ENCODE measurements at places on chromosomes 5 and 9. TPM values are rescaled to one million over a fixed set of nuclear protein-coding genes. Genes with fewer than 3 reads are reported as not detected.

DNA sequence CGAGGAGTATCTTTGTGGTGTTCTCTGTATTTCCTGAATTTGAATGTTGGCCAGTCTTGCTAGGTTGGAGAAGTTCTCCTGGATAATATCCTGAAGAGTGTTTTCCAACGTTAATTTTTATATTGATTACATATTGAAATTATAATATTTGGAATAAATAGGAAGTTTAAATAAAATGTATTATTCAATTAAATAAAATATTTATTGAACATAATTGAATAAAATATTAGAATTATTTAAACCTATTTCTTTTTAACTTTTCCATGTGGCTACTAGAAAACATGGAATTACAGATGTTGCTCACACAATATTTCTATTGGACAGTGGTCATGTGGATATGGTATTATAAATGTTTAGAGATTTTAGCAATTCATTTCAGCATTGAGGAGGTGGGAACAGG, 170.8 kb upstream of the FST start:
- DNase-seq: no peak

- no peak for DNase-seq
Observed at GRCh38 chr5:14483504-14484157, 98.0 kb upstream of the OTULINL start.

DNA sequence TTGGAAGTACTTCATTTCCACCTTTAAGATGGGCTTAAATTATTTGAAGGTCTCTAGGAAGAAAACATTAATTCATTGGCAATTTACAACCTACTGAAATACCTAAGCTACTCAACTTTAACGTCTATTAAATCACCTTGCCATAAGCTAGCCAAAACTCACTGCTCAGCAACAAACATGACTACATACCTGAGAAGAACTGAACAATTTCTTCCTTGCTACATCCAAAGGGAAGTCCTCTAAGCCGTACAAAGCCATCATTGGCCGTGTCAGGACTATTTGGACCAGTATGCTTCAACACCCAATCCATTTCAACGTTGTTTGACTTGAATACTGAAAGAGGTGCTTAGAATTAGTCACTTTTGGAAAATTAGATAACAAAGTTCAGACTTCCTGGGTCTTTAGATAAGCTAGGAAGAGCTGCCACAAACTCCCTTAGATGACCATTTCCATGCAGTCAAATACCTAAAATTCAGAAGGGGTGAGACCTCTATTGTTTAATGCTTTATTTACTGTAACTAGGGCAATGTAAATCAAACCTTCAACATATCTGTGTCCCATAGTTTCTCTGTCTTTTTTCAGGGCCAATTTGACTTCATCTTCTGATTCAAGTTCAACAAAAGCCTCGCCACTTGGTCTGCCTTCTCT, 2.6 kb downstream of the HNRNPH1 start:
- DNase-seq: no peak

GRCh38 chr5:151002250-151002649, 18.1 kb upstream of the GPX3 start:
- peak; percentile 55 for DNase-seq

DNA sequence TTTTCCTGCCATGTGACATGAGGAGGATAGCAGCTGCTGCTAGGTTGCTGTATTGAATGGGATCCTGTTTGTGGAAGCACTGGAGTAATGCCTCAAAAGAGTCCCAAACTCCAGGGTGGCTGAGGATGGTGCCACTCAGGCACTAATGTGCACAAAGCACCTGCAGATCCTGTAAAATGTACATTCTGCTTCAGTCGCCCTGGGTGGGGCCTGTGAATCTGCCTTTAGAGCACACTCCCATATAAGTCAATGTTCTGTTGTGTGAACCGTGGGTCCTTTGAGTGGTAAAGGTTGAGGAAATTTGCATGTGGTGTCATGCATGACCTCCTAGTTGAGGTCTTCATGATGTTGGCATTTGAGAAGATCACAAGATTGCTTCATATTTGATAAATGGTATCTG, 31.6 kb upstream of the ANKRD18A start:
- DNase-seq: no peak

DNA sequence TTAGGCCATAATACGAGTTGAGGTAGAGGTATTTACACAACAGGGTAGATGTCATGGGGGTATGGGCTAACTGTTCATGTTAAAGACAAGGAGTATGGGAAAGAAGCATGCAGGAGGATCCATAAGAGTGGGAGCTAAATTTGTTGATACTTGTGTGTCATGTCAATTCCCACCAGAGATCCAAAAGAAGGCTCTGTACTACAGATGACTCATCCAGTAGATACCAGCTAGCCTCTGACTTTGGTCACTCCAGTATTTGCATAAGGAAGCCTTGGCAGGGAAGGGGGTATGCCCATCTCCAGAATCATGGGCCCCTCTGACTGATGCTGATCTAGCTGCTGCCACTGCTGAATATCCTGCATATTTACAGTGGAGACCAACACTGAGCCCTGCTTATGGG, 743.7 kb upstream of the GRAMD2B start:
- DNase-seq: no peak

GRCh38 chr5:5374009-5374715, 48.3 kb upstream of the ICE1 start:
- no peak for DNase-seq

GRCh38 chr5:132540764-132541163, 2.6 kb downstream of the IL5 start:
- DNase-seq: peak; percentile 15

- peak; percentile 8 for DNase-seq
Observed at GRCh38 chr5:1040571-1040970, 32.0 kb downstream of the NKD2 start.

DNA sequence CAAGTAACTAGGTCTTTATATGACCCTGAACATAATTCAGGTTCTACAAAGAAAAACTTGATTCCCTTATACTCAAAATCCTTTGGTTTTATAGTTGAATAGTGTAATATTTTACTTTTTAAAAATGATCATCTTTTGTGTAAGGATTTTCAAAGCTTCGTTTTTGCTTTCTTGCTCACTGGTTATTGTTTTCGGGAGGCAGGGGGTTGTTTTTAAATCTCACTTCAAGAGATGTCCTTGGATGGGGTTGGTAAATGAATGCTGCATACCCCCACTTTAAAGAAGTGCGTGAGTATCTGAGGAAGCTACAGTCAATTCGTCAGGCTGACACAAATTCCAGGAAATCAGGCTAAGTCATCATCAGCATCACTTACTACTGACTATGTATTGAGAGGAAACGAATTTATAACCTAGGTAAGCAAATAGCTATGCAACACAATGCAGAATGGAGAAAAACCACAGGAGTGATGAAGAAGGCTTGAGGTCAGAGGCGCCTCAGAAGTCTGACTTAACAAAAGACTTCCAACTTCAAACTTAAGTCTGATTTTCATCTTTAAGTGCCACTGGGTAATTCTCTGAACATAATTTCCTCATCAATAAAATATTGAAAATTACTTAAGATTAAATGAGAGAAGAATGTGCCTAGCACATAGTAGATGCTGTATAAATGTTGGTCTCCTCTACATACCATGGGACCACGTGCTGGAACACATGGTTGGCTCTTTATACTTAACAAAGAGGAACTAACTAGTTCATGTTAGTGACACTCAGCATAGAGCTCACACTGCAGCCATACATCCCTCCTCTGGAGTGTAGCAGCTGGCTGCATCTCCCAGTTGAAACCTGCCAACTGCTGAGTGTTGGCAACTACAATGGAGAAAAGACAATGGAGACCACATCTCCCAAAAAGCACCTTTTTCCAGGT, 106.0 kb upstream of the KIF2A start:
- no peak for DNase-seq

- no peak for DNase-seq
Observed at GRCh38 chr9:84438391-84438790, 97.8 kb upstream of the SLC28A3 start.

DNA sequence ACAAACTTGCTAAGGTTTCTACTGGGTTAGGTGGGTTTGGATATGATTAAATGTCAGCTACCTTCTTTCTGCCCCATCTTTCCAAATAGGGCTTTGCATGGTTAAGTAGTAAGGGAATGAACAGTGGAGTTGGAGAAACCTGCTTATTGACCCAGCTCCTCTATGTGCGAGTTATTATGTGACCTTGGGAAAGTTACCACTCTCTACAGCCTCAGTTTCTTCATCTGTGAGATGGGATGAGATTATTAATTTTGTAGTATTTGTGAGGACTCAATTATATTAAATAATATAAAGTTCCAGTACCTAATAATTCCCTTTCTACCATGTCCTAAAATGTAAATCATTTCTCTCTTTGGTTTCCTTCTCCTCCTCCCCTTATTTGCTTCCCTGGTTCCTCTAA, 123.4 kb downstream of the GDNF start:
- DNase-seq: no peak

- no peak for DNase-seq
Observed at GRCh38 chr5:59380350-59380951, 513.1 kb downstream of the PDE4D start.

DNA sequence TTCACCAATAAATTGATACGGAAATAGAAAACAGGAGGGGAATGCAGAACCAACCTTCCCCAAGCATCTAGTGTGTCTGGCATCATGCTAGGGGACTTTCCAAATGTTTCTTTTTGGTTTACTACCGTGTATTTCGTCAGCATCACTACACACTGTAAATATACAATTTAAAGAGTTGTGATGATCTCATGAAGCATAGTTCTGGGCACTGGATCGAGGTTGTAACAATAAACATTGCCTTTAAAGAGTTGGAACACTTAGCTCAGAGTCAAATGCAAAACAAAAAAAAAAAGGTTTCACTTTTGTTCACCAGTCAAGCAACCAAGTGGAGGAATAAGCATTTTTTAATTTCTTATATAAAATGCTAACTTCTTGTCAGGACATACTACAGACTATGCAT, 2.9 kb upstream of the SCAI start:
- DNase-seq: no peak

- DNase-seq: no peak
Observed at GRCh38 chr9:123695386-123695785, 234.5 kb downstream of the DENND1A start.

- DNase-seq: no peak
Observed at GRCh38 chr9:36337865-36338264, 62.2 kb downstream of the RNF38 start.

- no peak for DNase-seq
Observed at GRCh38 chr5:124210111-124210910, 536.1 kb downstream of the ZNF608 start.

GRCh38 chr9:112341730-112342129, 8.3 kb upstream of the PTBP3 start:
- no peak for DNase-seq

GRCh38 chr5:142982821-142983200, 212.6 kb downstream of the ARHGAP26 start:
- peak; percentile 49 for DNase-seq

- no peak for DNase-seq
Observed at GRCh38 chr9:89792189-89793123, 187.6 kb downstream of the GADD45G start.

GRCh38 chr5:73198833-73199592, 26.0 kb downstream of the TMEM174 start:
- DNase-seq: no peak

DNA sequence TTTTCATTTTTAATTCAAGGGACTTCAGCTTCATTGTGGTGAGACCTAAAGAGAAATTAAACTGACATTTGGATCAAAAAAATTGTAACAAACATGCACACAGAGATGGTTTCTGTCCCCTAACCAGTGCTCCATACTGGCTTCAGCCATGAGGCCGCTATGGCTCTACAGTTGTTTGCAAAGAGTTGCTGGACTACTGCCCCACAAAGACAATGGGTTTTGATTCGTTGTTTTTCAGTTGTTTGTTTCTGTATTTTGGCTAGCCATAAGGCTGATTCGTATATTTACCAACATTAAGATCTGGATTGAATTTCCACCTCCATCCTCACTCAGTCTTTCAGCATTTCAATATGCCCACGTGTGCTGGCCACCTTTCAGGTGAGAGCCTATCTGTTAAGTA, 163.7 kb upstream of the KIF2A start:
- no peak for DNase-seq

GRCh38 chr9:17888066-17888465, 309.2 kb downstream of the SH3GL2 start:
- no peak for DNase-seq

DNA sequence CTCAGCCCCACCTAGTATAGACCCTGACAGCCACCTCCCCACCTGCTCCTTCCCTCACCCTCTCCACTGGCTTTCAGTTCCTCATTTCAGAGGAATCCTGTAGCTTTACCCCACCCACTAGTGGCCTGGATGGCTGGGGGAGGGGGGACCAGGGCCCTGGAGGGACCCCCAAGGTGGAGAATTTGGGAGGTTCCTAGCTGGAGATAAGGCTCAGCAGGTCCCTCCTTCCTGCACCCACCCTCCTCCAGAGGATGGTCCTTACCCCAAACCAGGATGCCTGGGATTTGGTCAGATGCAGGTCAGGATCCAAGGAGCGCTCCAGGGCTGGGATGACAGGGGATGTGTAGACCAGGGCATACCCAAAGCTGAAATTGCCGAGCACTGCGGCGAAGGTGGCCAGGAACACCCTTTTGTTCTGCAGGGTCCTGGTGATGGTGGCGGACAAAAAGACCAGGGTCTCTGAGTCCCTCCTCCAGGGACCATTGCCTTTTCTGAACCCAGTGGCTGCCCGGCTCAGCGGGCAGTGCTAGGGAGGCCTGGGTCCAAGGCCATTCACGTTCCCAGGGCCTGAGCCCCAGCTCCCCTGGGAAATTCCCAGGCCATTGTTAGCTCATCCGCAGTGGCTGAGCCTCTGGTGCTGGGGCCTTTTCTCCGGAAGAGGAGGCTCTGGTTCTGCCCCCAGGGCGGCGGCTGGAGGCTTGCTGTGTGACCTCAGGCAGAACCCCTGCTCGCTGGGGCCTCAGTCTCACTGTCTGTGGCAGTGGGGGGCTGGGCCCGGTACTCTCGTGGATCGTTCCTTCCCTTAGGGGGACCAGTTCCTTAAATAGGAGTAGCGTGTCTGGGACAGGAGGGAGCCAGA, 678 bp downstream of the SLC2A6 start:
- peak; percentile 85 for DNase-seq

DNA sequence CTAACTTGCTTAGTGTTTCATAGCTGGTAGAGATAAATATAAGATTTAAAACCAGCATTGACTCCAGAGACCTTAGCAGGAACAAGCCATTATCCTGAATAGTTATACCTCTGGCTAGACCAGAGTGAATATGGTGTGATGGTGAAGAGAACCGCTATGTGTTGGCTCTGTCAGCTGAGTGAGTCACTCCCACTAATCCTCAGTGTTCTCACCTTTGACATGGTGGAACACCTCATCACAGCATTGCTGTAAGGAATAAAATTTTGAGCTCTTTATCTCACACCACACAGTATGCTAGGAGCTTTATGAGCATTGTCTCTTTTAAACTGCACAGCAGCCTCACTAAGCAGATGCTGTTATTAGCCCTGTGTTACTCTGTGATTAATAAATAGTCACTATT, 90.7 kb upstream of the DHFR start:
- no peak for DNase-seq

DNA sequence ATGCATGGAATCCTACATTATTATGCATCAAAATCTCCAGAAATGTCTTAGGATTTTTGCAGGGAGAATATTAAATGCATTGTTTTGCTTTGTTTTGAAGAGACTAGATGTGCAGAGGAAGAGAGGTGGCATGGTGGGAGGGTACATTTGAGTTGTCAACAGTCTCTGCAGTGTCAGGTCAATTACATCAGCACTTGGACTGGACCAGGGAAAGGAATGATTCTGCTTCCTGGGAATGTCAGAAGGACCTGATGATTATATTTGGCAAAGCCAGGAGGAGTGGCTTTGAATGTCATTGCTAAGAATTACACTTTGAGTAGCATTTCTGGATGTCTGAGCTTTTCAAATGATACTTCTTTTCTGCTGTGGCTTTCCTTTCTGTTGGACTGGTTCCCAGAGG, 17.5 kb upstream of the TMEFF1 start:
- DNase-seq: no peak

The GHR gene
- total RNA-seq: 0.28 TPM

The LCNL1 gene
- total RNA-seq: 0.33 TPM

The CCNO gene
- 0.35 TPM for total RNA-seq

The FAM174A gene
- total RNA-seq: 5.2 TPM

The TRIM7 gene
- total RNA-seq: 0.07 TPM

The DNAJC25 gene
- total RNA-seq: 10.3 TPM

All from H7 (cell line).